ENCODE measurements at places on chromosomes 5 and 9. TPM values are rescaled to one million over a fixed set of nuclear protein-coding genes. Genes with fewer than 3 reads are reported as not detected.

- DNase-seq, result no peak
These were observed 1030.2 kb upstream of the SEMA6A start for GRCh38 chr5:117604845-117605244.

GRCh38 chr5:125175348-125176004 lies 429.0 kb upstream of the ZNF608 start:
- no peak for DNase-seq

DNA sequence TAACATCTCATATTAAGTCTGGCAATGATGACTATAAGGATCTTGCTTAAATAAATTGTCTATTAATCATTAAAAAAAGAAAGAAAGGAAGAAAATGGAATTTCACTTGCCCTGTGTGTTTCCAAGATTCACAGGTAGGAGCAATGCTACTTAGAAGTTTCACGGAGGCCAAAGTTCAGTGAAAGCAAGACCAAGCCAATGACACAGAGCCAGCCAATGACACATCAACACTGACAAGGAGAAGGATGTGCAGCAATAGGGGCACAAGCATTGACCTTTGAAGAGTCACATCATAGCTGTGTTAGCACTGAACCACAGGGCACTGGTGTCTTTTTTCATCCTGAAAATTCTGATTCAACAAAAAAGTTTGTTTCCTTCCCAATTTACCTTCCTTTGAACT lies 364.3 kb downstream of the PDE4D start:
- no peak for DNase-seq

PROB1 gene
- 0.47 TPM for total RNA-seq
